ENCODE measurements at places on chromosomes 6 and 20.

DNA sequence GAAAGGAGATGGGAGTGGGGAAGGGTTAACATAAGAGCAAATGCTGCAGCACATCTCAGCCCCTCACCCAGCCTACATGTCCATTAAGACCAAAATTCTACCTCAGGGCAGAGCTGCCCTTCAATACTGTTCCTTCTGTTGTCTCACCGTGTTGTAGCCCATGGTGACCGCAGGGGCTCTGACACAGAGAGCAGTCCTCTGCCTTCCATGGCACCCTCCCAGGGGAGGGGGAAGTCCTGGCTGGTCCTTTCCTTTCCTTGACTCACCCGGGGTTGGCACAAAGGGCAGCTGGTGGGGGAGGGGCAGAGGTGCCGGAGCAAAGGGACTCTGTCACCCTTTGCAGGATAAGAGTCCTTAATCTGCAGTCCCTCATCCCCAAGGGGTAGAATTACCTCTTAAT lies 15.2 kb downstream of the NKX2-2 start:
- no peak for DNase-seq

- DNase-seq, result peak; percentile 20
Measured at GRCh38 chr6:105835373-105835772, 250.8 kb upstream of the PRDM1 start.

GRCh38 chr6:126537061-126537816 lies 197.3 kb downstream of the CENPW start:
- DNase-seq, result no peak

GRCh38 chr6:5706124-5707033 lies 300.3 kb downstream of the NRN1 start:
- no peak for DNase-seq

GRCh38 chr6:138104618-138105213 lies 2.5 kb downstream of the PERP start:
- DNase-seq, result peak; percentile 53

GRCh38 chr6:31538805-31539400 lies 2.9 kb downstream of the DDX39B start:
- DNase-seq, result no peak

DNA sequence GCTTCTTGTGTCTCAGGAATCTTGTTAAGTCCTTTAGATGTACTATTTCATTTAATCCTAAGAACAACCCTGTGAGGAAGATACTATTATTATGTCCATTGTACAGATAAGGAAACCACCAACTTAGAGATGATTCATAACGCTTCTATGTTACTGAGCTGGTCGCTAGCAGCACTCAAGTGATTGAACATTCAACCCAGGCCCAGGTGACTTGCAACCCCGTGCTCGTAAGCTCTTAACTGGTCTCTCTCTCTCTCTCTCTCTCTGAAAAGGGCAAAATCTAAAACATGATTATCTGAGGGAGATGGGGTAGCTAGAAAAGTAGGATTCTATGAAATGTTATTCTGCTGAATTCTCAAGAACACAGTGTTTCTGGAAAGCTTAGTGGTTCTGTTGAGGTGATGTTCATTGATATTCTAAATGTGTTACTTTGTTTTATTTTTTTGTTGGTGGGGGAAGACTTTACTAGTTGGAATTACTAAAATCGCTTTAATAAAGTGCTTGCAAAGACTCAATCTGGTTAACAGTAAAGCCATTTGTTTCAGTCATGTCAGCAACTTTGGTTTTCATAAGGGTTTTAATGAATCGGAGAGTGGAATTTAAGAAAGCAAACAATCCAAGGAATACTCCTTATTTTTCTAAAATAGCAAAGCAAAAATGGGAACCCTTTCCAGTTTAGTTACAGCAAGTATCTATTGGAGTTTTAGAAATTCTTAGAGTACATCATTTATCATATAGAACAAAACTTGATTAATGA lies 265.0 kb upstream of the TAB2 start:
- DNase-seq, result no peak
